ENCODE measurements at places on chromosomes 16 and 17.

DNA sequence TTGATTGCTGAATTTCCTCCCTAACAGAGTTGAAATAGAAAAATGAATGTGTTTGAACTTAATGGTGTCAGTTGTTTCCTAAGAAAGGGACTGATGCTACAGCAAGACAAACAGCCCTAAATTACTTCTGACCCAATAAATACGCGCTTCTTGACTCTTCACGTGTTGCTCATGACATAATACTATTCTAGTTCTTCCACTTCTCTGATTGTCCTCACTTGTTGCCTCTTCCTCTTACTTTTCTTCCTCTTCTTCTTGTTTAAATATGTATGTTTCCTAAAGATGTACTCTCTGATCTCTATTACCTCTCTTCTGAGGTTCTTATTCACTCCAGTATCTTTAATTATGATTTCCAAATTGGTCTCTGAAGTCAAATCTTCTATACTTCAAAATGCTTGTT is 32.4 kb downstream of the RNF43 start:
- no peak for DNase-seq

- DNase-seq = no peak
Measured at GRCh38 chr17:71142333-71142732, 973.0 kb downstream of the KCNJ2 start.

DNA sequence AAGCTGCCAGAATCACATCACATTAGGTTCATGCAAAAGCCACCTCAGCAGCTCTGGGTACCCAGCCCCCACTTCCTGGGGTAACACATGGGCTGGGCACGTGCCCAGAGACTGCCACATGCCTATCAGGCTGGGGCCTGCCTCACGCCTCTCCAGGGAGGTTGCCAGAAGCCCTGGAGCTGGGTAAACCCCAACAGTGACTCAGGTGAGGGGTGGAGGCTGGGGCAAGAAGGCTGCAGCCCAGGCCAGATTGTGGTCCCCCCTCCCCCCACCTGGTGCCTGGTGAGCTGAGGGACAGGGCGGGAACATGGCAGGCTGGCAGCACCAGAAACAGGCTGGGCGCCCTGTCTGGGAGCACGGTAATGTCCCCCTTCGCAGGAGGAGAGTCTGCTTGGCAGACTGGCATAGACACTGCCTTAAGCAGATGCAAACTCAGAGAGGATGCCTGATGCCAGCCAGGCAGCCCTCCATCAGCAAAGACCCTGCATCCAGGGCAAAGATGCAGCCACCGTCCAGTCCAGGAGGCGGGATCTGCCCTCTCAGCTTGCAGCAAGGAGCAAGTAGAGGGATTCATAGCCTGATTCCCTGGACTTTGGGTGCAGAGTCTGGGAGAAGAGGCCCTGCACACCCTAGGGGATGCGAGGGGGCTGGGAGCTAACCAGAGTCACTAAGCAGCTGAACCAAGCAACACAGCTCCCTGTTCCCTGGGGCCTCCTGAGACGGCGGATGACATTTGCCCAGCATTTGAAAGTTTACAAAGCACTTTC is 28.8 kb downstream of the NGFR start:
- DNase-seq = no peak

- no peak for DNase-seq
Measured at GRCh38 chr17:67218385-67218950, 26.5 kb downstream of the HELZ start.

DNA sequence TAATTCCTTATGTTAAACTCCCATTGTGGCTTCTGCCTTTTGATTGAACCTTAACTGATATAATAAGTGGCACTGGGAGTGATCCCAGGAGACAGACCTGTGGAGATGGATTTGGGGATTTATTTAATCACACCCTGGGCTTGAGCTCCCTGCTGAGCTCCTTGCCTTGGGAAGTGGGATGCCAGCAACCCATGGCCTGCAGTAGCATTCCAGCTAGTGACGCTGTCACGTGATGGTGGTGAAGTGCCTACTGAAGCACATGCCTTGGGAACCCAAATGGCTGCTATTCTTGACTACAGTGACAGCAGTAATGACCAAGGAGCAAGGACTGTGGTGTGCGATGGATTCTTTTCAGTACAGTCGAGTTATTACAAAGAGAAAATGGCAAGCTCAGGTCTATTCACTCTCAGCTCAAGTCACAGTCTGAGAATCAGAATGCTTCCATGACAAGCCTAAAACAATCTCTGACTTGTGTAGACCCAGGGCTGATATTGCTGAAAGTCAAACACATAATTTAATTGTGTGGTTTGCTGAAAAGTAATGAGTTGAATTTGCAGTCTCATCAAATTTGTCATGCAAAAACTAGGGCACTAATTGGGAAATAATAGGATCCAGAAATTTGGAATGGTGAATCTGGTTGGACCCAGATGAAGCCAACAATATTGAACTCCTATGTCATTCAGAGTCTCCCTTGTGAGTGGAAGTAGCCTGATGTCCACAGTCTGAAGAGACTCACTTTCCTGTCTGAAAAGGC is 47.1 kb downstream of the BCL7C start:
- DNase-seq = no peak

DNA sequence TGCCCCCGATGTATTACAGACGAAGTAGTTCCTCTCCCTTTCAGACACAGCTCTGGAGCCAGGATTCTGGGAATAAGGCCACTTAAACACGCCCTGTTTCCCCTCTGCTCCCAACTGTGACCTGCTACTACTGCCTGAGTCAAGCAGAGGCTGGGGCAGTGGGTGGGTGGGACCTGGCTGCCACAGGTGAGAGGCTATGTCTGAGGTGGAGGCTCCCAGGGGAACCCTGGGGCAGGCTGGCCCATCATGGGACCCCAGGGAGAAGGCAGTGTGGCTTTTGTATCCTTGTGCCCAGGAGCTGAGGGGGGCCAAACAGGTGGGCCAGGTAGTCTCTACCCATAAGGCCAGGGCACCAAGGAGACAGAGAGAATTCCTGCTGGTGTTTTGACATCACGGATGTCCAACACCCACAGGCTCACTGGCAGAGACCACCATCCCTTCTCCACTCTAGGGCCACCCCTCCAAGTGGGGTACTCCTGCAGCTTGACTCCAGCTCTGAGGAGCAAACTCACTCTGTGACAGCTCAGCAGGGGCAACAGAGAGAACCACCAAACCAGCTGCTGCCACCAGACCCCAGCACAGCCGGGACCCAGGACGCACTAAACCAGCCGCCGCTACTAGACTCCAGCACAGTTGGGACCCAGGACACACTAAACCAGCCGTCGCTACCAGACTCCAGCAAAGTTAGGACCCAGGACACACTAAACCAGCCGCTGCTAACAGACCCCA is 105.3 kb upstream of the SMURF2 start:
- no peak for DNase-seq

- DNase-seq = no peak
Measured at GRCh38 chr17:2083613-2084035, 28.7 kb downstream of the HIC1 start.

DNA sequence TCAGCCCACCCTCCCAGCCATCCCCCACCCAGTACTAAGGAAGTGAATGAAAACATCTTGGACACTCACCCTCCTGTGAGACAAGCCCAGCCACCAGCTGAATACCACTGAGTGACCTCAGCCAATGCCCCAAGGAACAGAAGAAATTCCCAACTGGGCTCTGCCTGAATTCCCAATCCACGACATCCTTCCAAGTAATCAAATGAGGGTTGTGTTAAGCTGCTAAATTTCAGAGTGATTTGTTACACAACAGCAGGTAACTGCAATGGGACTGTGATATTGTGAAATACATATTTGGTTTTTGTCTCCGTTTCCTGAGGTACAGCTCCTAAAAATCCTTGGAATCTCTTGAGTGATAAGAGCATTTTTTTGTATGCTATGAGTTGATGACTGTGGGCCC is 578.7 kb upstream of the CDH11 start:
- DNase-seq = no peak

DNA sequence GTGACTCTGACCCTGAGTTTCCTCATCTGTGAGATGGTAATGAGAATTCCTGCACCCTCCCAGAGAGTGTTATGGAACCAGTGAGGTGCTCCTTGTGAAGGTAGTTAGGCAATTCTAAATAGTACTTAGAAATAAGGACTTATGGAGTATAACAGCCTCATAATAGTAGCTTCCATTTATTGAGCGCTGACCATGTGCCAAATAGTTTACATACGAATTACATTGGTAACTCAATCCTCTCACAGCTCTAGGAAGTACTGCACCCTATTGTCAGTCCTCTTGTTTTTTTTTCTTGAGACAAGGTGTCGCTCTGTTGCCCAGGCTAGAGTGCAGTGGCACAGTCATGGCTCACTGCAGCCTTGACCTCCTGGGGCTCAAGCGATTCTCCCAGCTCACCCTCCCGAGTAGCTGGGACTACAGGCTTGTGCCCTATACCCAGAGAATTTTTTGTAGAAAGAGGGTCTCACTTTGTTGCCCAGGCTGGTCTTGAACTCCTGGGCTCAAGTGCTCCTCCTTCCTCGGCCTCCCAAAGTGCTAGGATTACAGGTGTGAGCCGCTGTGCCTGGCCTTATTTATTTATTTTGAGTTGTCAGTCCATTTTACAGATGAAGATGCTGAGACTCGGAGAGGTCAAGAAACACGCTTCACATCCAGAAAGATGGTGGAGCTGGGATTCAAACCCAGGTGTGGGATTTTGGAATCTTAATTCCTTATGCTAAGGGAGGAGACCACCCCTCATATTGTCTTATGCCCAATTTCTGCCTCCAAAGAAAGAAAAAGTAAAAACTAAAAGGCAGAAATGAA is 2.9 kb downstream of the TNS4 start:
- no peak for DNase-seq

DNA sequence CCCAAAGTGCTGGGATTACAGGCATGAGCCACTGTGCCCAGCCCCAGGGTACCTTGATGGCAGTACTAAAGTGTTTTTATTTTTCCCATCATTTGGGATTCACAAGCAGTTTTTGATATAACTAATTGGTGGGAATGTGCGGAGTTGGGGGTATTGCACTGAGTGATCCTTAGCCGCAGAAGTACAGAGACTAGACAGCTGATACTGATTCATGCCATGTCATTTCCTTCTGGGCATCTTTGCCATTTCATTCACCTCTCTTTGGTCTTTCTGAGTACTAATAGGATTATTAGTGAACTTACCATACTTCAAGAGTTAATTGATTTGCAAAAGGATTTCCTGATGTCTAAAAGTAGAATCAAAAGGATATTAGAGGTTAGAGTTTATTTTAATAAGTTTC is 9.7 kb downstream of the NMT1 start:
- no peak for DNase-seq

- DNase-seq = peak; percentile 38
Measured at GRCh38 chr16:29784901-29785500, 5.5 kb upstream of the KIF22 start.

GRCh38 chr16:86568677-86569623 is 2.3 kb downstream of the FOXC2 start:
- DNase-seq = no peak

DNA sequence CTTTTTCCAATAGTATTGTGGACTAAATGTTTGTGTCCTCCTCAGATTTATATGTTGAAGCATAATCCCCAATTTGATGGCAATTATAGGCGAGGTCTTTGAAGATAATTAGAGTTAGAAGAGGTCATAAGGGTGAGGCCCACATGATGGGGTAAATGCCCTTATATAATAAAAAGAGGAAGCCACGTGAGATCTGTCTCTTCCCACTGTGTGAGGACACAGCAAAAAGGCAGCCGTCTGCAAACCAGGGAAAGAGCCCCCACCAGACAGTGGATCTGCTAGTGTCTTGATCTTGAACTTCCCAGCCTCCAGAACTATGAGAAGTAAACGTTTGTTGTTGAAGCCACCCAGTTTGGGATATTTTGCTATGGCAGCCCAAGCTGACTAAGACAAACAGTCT is 76.0 kb downstream of the LYRM1 start:
- no peak for DNase-seq

DNA sequence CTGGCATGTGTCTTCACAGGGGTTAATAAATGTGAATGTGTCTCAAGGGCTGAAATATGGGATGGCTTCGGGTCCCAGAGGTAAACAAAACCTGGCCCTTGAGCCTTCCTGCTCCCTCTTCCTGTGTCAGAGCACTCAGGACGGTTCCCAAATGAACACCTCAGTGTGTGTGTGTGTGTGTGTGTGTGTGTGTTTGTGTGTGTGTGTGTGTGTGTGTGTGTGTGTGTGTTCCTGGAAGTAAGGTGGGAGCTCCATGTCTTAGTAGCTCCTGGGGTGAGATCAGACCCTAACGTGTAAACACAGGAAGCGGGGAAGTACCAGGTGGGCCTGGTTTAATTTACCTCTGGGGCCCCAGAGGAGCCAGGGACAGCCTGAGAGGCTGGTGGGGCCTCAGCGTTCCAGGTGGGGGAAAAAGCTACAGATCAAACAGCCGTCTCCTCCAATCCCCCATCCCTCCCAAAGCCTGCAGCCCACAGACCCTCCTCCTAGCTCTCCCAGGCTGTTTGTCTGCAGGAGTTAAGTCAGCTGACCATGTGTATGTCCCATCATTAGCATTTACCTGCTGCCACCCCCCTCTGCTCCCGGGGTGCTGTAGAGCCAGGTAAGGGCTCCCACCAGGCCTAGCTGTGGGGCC is 6.1 kb downstream of the KIF19 start:
- no peak for DNase-seq

- DNase-seq = no peak
Measured at GRCh38 chr17:46770818-46771560, 47.5 kb downstream of the WNT3 start.

DNA sequence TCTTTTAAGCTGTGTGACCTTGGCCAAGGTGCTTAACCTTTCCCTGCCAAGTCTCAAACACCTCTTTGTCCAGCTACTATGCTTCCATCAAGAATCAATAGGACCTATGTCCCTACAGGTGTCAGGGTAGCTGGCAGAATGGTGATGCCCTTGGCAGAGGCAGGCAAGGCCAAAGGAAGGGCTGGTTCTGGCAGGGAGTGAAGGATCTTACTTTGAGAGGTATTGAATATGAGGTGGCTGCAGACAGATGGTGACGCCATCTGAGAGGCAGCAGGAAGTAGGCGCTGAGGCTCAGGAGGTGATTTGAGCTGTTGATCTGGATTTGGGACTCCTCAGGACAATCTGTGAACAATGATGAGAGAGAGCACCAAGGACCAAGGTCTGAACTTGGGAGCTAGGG is 12.5 kb downstream of the ABCC3 start:
- no peak for DNase-seq

- DNase-seq = no peak
Measured at GRCh38 chr16:83392743-83393142, 415.0 kb upstream of the HSBP1 start.

DNA sequence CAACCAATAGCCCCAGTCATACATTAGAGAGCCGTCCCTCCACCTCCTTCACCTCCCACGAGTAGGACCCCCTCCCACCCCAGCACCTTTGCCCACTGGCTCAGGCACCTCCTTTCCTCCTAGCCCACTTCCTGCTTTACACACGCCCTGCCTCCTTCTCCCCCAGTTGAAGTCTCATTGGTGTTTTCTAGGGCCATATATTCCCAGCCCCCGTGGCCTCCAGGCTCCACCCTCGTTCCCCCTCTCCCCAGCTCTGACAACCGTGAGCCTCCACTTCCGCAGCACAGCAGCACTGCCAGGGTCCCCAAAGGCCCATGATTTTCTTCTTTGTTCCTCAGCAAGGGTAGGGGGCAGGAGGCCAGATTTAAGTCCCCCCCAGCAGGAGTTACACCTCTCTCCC is 340.3 kb upstream of the TNRC6C start:
- DNase-seq = no peak

GRCh38 chr17:71176928-71177443 is 943.8 kb upstream of the SOX9 start:
- DNase-seq = no peak

GRCh38 chr17:721540-721937 is 6.9 kb upstream of the VPS53 start:
- DNase-seq = no peak
